ENCODE measurements at places on chromosomes 11 and 22.

DNA sequence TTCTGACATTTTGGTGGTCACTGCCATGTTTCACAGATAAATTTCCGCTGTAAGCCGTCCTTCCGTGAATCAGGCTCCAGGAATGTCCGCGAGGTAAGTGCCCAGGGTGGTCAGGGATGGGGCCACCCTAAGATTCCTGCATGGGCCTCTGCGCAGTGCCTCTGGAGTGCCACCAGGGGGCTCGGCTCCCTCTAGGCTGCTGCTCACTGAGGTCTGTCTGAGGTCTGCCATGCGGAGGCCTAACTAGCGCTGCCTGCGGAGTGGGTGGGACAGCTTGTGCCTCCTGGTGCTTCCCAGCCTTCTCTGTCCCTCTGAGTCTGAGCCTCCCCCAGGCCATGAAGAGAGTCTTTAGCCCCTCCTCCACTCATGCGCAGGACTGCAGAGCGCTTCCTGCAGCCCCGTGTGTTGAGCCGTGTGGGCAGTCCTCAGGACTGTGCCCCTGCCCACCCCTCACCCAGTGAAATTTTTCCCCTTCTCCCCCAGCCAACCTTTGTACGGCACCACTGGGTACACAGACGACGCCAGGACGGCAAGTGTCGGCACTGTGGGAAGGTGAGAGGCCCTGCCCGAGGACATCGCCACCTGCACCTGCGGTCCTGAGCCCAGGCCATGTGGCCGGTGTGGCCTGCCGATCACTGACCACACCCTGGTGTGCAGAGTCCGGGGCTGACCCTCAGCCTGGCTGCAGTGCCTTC, 11.9 kb upstream of the MDK start:
- no peak for DNase-seq

- no peak for DNase-seq
Measured at GRCh38 chr11:72144807-72145565, 9.5 kb downstream of the FOLR3 start.

GRCh38 chr11:74770456-74770855, 21.8 kb downstream of the RNF169 start:
- DNase-seq = no peak

- DNase-seq = no peak
Measured at GRCh38 chr11:733072-733471, 14.2 kb upstream of the TALDO1 start.

DNA sequence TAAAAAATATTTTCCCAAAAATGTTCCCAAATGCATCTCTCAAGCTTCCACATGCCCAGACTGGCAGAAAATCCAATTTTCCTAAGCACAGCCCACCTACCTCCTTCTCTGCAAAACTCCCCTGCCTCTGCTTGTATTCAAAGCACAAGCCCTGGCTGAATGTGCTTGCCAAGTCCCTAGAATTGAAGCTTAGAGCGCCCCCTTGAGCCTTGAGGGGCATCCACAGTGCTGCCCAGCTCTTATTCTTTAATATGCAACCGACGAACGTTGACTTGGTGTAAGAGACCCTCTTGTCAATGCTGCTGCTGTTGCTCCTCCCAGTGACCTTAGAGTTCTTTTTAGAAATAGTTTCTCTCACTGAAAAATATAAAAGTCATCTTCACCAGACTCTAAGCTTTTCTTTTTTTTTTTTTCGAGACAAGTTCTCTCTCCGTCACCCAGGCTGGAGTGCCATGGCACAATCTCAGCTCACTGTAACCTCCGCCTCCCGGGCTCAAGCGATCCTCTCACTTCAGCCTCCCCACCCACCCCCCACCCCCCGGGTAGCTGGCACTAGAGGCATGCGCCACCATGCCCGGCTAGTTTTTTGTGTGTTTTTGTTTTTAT, 63.5 kb upstream of the CAPRIN1 start:
- no peak for DNase-seq

All from NCI-H510A (cell line).